ENCODE measurements at places on chromosomes 4 and X.

- DNase-seq, result no peak
Measured at GRCh38 chrX:54926978-54927377, 6.4 kb downstream of the TRO start.

GRCh38 chrX:2969021-2969420 is 37.3 kb upstream of the ARSH start:
- DNase-seq, result no peak

DNA sequence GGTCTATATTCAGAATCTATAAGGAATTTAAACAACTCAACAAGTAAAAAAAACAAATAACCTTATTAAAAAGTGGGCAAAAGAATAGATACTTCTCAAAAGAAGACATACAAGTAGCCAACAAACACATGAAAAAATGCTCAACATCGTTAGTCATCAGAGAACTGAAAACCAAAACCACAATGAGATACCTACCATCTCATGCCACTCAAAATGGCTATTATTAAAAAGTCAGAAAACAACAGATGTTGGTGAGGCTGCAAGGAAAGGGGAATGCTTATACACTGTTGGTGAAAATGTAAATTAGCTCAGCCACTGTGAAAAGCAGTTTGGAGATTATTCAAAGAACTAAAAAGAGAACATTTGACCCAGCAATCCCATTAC is 201.6 kb downstream of the QDPR start:
- no peak for DNase-seq

GRCh38 chr4:26133840-26134239 is 187.0 kb upstream of the RBPJ start:
- DNase-seq, result no peak

DNA sequence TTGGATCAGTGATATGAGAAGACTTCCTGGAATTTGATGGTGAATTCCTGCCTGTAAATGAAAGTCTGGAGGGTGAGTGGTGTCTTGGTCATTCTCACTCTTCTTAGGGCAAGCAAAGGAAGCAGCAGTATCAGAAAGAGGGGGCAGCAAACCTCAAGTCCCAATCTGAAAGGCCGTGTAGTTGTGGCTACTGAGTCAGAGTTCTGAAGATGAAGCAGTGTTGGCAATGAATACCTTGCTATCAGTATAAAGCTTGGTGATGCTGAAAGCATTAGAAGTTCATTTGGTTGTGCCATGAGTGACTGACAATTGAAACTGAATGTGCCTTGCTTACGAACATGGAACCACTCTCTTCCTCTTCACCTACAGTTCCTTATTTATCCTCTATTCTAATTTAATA is 35.0 kb upstream of the GLRA3 start:
- no peak for DNase-seq

GRCh38 chr4:183808097-183808456 is 97.0 kb upstream of the STOX2 start:
- DNase-seq, result no peak

GRCh38 chr4:112127048-112127637 is 18.1 kb upstream of the FAM241A start:
- DNase-seq, result no peak

GRCh38 chr4:122119739-122120138 is 32.4 kb upstream of the BLTP1 start:
- no peak for DNase-seq

GRCh38 chr4:137703195-137703594 is 170.9 kb upstream of the PCDH18 start:
- DNase-seq, result peak; percentile 2

DNA sequence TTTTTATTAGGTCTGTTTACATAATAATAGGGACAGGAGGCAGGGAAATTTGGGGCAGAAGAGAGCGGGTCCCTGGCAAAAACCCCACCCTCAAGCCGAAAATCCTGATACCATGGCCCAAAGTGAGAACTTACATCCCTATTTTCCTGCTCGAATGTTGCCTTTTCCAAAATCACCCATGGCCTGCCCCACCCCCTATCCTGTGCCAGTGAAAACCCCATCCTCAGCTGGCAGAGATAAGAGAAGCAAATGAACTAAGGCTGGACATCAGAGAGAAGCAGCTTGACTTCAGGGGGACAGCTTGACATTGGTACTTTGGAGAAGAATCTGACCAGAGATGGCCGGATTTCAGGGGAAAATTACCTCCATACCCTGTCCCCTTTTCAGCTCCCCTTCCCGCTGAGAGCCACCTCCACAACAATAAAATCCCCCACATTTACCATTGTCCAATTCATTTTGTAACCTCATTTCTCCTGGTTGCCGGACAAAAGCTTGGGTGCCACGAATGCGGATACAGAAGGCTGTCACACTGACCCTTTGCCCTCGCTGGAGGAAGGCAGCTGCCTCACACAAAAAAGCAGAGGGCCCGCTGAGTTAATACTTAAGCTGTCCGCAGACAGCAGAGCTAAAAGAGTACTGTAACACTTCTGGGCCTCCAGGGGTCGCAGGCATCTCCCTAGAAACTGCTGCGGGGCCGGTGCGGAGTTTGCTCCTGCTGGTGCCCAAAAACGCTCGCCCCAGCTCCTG is 196.2 kb downstream of the SNCA start:
- DNase-seq, result peak; percentile 50

- DNase-seq, result no peak
Measured at GRCh38 chrX:84487365-84488353, 14.6 kb downstream of the HDX start.

GRCh38 chrX:23737413-23737812 is 5.7 kb downstream of the ACOT9 start:
- DNase-seq, result no peak

GRCh38 chr4:6969826-6970800 is 60.5 kb downstream of the TBC1D14 start:
- no peak for DNase-seq

- DNase-seq, result no peak
Measured at GRCh38 chr4:122830426-122831095, 3.9 kb downstream of the FGF2 start.

All from SHP77 treated with DMSO at 0.1 percent for 48 hours (cell line).